LoVo (cell line): ENCODE measurements at places on chromosomes 11 and 22.

DNA sequence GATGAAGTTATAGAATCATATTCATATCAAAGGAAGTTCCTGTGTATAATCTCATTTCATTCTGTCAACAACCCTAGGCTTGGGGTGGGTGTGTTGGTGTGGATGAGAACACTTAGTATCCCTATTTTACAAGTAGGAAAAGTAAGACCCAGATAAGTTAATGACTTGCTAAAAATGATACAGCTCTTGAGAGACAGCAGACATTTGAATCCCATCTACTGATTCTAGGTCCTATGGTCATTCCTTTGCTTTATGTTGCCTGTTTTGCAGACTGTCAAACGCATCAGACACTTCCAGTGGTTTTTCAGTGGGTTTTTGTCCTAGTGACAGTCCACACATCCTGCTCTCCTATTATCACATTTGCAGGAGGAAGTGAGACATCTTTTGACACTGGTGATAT lies 153.1 kb downstream of the TEAD1 start:
- DNase-seq, result no peak

GRCh38 chr11:44968510-44968909 lies 17.8 kb upstream of the TP53I11 start:
- DNase-seq, result no peak

GRCh38 chr22:37818409-37819104 lies 4.6 kb upstream of the GALR3 start:
- no peak for DNase-seq

DNA sequence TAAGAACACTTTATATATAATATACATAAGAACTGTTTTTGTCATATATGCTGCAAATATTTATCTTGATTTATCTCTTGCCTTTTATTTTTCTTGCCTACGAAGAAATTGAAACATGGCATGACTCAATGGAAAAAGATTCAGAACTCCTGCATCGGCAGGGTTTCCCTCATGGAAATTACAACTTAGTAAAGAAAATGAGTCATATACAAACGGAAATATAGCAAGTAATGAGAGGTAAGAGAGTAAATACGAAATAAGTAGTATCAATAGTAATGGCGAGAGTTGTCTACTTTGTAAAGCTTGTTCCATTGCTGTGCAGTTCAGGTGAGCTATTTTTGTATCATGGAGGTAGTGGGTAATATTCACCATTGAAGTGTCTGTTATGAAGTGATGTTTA lies 350.4 kb downstream of the DDX10 start:
- DNase-seq, result no peak

- DNase-seq, result peak; percentile 65
Measured at GRCh38 chr11:20110908-20111669, 49.2 kb downstream of the DBX1 start.

- DNase-seq, result no peak
Measured at GRCh38 chr11:71498091-71498490, 29.0 kb upstream of the KRTAP5-7 start.

DNA sequence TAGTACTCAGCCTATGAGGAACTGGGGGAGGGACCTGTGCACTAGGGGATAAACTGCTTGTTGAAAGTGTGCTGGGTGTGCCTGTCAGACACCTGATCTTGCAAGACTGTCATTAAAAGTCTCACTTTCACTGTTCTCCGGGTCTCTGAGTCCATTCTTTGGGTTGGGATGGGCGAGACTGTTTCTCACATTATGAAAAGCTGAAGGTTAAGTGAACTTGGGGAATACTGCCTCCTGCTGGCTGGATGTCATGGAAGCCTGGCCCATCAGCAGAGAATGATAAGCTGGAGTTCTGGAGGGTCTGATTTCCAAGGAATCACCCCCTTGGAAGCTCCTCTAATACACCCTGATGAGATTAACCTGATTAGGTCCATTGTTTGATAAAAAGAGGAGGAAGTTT lies 9.0 kb upstream of the VPREB1 start:
- DNase-seq, result no peak

- DNase-seq, result no peak
Measured at GRCh38 chr11:67032830-67033551, 10.1 kb downstream of the SYT12 start.

- no peak for DNase-seq
Measured at GRCh38 chr11:62256281-62256680, 13.7 kb upstream of the SCGB2A2 start.

GRCh38 chr11:69062169-69062855 lies 13.6 kb downstream of the TPCN2 start:
- no peak for DNase-seq

DNA sequence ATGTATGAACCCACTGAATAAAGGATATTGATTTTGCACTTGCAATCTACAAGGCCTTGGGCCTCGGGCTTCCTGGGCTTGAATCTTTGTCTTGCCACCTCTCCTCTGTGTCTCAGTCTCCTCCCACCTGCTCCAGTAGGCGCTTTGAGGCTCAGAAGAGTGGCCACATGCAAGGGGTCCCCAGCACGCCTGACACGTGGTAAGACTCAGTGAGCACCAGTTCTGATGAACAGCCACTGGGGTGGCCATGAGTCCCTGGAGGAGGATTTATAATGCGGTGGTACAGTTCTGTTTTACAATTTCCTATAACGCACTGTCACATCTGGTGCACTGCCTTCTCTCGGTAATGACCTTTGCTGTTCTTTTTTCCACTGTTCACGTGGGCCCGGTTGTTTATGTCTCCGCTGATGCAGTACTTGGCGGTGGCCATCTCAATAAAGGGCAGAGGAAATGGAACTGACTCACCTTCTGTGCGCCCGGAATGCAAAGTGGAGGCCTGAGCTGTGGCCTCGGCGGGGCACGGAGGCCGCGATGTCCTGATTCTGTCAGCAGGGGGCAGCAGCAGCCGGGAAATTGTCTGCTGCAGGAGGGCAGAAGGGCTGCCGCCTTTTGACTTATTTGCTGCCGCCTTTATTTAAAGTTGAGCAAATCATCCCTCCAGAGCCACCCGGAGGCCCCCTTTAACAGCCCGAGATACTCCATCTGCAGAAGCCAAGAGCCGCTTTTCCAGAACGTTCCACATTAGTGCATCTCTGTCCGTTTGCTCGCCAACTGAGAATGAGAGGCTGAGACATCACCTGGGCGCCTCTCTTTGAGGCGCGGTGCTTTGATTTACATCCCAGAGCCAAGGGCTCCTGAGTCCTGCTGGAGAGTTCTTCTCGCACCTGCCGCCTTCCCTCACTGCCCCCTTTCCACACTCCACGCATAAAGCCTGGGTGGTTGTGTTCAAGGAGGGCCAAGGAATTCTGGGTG lies 6.0 kb upstream of the IFT27 start:
- DNase-seq, result peak; percentile 75

DNA sequence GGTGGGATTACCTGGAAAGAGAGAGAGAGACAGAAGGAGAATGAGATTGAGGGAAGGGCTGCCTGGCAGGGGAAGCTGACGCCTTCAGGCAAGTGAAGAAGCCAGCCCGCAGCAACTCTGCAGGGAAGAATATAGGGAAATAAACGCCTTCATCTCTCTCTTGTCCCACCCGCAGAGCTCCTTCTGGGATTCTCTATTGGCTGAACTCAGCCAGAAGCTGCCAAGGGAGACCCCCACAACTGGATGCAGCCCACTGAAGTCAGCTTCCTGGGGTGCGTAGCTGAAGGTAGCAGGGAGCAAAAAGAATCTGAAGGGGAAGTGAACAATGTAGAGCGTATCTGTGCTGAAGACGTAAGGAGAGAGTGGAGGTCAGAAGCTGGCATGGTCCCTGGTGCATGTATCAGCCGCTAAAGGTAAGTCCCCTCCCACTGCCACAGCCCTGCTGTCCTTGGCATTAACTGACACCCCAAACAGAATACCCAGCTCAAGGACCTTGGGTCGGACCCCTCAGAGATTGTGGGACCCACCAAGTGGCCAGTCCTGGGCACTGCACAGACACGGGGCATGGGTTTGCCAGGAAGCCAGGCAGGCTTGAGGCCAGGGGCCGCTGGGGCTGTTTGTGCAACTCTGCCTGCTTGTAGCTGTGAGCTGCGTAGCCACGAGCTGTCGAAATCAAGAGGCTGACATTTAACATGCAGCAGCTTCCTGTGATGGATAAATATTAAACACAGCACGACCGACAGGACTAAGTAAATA lies 469.9 kb downstream of the MN1 start:
- no peak for DNase-seq

GRCh38 chr11:77207019-77207485 lies 79.0 kb downstream of the MYO7A start:
- DNase-seq, result no peak

DNA sequence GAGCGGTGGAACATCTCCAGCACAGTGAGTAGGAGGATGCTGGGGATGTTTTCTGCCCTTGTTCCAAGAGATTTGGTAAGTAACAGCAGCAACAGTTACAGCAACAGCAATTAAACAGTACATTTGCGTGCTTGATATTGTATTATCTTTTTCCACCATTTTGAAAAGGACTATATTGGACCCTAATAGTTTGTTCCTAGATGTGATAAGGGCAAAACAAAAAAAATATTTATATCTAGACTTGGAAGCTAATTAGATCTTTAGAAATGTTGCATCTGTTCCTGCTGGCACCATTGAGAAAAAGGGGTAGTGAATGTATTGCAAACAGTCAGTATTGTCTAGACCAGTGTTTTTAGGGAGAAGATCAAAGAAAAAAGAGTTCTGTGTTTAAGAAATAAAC lies 759.9 kb downstream of the JRKL start:
- DNase-seq, result no peak

GRCh38 chr11:104165014-104165413 lies 1.1 kb upstream of the PDGFD start:
- DNase-seq, result no peak

DNA sequence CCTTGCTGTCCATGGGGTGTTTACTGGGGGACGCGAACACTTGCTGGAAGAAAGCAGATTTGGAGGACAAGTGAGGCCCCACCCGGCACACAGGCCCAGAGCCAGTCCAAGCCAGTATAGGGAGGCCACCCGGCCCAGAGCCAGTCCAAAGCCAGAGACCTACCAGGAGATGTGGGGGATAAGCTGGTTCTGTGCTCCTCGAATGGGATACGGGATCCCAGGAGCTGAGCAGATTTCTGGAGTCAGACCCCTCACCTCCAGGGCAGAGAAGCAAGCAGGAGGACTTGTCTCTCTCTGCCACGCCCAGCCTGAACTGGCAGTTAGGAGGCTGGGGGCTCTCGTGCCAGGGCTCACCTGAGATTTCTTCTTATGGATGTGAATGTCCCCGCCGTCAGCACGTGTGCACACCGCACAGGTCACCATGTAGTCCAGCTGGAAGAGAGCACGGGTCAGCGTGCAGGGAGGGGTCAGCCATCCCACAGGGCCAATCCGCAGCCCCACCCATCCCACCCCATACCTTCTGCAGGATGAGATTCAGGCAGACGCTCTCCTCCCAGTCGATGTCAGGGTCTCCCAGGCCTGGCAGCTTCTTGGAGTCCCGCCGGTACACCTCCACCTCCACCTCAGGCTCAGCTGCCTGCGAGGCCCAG lies 35.3 kb downstream of the KIAA0930 start:
- no peak for DNase-seq

- DNase-seq, result no peak
Measured at GRCh38 chr11:54558407-54558806, 45.4 kb downstream of the OR4C46 start.

- peak; percentile 74 for DNase-seq
Measured at GRCh38 chr11:69888483-69889181, 69.4 kb upstream of the FGF3 start.

GRCh38 chr22:38350444-38351359 lies 33.5 kb upstream of the CSNK1E start:
- no peak for DNase-seq

DNA sequence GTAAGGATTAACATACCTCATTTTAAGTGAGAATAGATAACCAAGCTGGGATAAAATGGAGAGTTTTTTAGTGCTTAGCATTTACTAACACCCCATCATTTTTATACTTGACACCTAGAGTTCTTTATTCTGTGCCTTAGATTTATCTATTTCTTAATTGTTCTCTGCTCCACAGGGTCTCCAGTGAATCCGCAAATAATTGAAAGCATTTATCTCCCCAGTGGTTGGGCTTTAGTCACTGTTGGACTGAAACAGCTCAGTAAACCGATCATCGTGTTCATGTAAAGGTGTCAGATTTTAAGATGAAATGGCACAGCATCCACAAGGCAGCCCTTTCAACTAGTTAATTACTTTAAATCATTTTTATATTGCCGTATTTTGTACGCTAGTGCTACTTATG lies 17.8 kb upstream of the GRIA4 start:
- DNase-seq, result no peak

DNA sequence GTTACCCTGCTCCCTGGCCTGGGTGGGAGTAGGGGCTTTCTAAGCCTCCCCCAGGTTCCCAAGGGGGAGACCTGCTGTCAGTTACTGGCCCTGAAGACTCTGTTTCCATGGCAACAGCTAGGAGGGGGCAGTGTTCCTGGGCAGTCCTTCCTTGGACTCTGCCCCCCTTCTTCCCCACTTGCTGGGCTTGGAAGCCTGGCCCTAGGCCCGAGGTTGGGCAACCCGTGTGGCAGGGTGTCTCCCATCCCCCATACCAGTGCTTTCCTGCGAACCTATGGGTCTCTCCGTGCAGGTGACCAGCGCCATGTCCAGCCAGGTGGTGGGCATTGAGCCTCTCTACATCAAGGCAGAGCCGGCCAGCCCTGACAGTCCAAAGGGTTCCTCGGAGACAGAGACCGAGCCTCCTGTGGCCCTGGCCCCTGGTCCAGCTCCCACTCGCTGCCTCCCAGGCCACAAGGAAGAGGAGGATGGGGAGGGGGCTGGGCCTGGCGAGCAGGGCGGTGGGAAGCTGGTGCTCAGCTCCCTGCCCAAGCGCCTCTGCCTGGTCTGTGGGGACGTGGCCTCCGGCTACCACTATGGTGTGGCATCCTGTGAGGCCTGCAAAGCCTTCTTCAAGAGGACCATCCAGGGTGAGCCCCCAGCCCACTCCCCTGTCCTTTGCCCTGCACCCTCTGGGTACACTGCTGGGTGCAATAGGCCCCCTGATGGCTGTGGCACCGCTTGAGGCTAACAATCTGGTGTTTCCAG lies 1.7 kb downstream of the ESRRA start:
- no peak for DNase-seq

DNA sequence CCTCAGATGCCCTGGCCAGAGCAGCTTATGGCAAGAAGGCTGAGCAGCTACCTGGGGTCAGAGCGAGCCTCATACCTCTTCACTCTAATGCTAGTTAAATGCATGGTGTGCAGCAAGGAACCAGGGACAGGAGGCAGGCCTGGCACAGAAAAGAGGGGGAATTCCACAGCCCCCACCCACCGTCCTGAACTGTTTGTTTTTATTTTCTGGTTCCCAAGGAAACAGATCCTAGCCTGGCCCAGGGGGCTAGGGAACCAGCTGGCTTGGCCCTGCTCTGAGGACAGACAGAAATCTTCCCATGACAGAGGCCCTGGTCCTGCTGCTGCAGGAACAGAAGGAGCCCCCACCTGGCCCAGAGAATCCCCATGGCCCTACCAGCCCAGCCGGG lies 40.4 kb downstream of the SLCO2B1 start:
- no peak for DNase-seq

DNA sequence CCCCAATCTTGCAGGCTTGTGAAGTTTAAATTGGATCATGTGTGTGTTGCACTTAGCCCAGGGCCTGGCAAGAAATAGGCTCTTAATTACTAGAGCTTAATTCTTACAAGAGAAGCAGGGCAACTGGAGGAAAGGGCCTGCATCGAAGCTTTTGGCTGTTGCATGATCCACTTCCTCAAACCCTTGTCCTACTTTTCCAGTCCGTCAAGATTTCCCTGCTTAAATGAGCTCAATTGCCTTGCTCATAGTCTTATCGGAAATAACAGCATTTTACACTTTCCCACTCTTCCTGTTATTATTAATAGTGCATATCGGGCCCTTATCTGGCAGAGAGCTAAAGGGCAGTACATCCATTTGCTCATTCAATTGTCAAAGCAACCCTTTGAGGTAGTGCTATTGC lies 18.1 kb downstream of the DTX4 start:
- no peak for DNase-seq
